ENCODE measurements at places on chromosomes 16 and 17. TPM values are rescaled to one million over a fixed set of nuclear protein-coding genes. Genes with fewer than 3 reads are reported as not detected.

The IL17C gene
- 0.22 TPM for total RNA-seq

The ABI3 gene
- total RNA-seq: 48.5 TPM

The KDM6B gene
- 89.7 TPM for total RNA-seq

The WNK4 gene
- total RNA-seq: 0.18 TPM

The LGALS9B gene
- total RNA-seq: not detected

The KAT2A gene
- 53.3 TPM for total RNA-seq

The ACSF3 gene
- total RNA-seq: 43.6 TPM

DNA sequence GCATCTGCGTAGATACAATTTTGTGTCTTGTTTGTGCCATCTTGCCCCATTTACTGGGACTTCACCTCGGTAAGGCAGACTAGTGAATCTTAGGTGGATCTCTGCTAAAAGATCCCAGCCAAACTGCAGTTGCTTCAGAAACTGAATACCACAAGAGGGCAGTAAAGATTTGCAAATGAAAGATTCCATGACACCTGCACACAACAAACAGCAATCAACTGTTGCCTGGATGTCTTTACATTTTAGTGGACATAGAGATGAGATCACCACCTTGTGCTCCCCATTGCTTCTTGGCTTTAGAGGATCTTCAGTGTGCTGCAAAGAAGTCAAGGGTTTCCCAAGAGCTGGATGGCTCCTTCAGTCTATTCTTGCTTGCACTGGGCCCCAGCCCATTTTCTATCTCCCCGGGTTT, 119.2 kb upstream of the CACNG5 start:
- peaks cover 23% of the 10 kb centered on the region for H3K4me1 ChIP-seq
- no peaks in the 10 kb centered on the region for H3K36me3 ChIP-seq
- H3K4me3 ChIP-seq: no peak overlapping the region
- DNase-seq: no peak

- H3K36me3 ChIP-seq: no peaks in the 10 kb centered on the region
- H3K4me1 ChIP-seq: no peaks in the 10 kb centered on the region
- no peak overlapping the region for H3K27ac ChIP-seq
- no peaks in the 10 kb centered on the region for H3K27me3 ChIP-seq
- DNase-seq: no peak
- no peak overlapping the region for H3K4me3 ChIP-seq
Observed at GRCh38 chr17:4405038-4405669, 28.6 kb upstream of the SPNS3 start.
